ENCODE measurements at places on chromosomes 1 and 21.

- no peak for DNase-seq
Observed at GRCh38 chr1:172885411-172885810, 165.3 kb downstream of the TNFSF18 start.

- no peak for DNase-seq
Observed at GRCh38 chr1:244214009-244214967, 163.2 kb downstream of the ZBTB18 start.

GRCh38 chr1:204145033-204145504, 6.8 kb downstream of the ETNK2 start:
- DNase-seq: no peak

- no peak for DNase-seq
Observed at GRCh38 chr21:45055861-45056260, 18.5 kb upstream of the ADARB1 start.

- no peak for DNase-seq
Observed at GRCh38 chr1:206103979-206104378, 13.2 kb downstream of the AVPR1B start.

All from stimulated activated CD4-positive, alpha-beta T cell treated with anti-CD3 and anti-CD28 coated beads, Interleukin-1b, Interleukin-23, amount 100 ng/mL, for 1 hour (primary cell).